ENCODE measurements at places on chromosomes 16 and 17.

DNA sequence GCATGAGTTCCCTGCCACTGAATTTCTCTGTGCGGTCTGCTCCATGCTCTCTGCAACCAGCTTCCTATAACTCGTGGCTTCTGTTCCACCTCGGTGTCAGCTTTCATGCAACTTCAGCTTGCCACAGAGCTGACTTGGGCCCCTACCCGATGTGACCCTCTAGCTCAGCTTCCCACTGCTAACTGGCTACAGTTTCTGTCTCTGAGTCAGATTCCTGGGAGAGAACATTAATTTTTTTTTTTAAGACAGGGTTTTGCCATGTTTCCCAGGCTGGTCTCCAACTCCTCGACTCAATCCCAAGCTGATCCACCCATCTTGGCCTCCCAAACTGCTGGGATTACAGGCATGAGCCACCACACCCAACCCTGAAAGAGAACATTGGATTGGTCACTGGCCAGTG, 35.5 kb upstream of the PSMD7 start:
- no peak for DNase-seq

- no peak for DNase-seq
Measured at GRCh38 chr16:12530302-12530701, 273.4 kb downstream of the CPPED1 start.

- peak; percentile 12 for DNase-seq
Measured at GRCh38 chr16:80113873-80114574, 426.8 kb upstream of the DYNLRB2 start.

DNA sequence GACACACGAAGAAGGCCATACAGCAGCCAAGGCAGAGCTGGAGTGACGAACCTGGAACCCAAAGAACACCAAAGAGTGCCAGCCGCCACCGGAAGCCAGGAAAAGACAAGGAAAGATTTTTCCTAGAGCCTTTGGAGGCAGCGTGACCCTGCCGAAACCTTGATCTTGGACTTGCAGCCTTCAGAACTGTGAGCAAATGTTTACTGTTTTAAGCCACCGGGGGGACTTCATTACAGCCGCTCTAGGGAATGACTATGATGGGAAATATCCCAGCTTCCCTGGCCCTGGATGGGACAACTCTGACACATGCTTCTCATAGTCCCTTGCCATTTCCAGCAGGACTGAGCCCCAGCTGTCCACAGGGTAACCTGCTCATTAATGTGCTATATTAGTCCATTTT, 270.6 kb downstream of the HAPSTR1 start:
- no peak for DNase-seq

DNA sequence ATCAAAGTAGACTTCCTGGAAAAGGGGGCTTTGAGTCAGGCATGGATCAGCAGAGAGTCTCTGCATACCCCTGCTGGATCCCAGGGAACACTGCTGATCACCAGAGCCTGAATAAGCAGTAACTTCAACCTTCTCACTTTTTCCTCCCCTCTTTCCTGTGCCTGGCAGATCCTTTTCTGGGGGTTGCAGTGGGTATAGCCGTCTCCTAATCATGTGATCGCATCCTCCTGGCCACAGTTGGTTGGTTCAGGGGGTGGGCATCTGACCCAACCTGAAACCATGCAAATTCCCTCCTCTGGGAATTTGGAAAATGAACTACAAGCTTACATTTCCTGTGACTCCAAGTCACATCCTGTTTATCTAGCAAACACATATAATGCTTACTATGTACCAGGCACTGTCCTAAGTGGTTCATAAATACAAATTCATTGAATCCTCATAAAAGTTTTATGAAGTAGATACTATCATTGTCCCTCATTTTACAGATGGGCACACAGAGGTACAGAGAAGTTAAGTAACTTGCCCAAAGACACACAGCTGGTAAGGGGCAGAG, 120.3 kb downstream of the AXIN2 start:
- DNase-seq: no peak

DNA sequence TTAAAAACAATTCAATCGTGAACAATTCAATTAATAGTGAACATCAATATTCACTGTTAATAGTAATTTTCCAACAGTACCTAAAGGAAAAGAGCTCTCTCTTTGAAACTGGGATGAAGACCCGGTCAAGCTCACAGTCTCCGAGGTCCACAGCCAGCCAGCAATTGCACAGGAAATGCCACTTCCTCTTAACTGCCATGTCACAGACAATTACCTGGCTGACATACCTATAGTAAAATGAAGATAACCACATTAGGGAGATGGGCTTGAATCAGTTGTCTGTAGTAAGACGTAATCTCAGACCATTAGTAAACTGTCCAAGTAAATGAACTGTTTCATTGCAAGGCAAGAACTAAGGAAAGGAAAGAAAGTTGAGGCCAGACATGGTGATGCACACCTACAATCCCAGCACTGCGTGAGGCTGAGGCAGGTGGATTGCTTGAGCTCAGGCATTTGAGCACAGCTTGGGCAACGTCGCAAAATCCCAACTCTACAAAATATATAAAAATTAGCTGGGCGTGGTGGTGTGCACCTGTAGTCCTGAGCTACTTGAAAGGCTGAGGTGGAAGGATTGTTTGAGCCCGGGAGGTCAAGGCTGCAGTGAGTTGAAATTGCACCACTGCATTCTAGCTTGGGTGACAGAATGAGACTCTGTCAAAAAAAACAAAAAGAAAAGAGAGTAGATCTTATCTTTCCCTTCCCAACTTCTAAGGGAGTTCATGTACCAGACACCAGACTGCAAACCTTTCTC, 36.9 kb downstream of the PKD1L3 start:
- DNase-seq: no peak

GRCh38 chr17:78568494-78569115, 8.6 kb downstream of the DNAH17 start:
- peak; percentile 39 for DNase-seq

DNA sequence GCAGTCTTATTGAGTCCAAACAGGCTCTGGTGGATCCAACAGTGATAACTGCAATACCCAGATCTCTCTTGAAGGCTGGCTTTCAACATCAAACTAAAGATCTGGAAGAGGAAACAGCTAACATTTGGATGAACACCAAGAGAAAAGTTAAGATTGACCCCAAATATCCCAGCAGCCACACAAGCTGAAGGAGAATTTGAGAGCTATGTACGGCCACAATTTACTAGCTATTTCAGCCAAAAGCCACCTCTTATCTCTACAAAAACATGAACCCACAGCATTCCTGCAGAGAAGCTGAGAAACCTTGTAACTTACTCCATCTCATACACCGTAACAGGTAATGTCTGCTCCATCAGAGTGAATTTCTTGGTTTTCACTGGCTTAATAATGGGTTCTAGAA, 14.3 kb downstream of the EFTUD2 start:
- DNase-seq: no peak

DNA sequence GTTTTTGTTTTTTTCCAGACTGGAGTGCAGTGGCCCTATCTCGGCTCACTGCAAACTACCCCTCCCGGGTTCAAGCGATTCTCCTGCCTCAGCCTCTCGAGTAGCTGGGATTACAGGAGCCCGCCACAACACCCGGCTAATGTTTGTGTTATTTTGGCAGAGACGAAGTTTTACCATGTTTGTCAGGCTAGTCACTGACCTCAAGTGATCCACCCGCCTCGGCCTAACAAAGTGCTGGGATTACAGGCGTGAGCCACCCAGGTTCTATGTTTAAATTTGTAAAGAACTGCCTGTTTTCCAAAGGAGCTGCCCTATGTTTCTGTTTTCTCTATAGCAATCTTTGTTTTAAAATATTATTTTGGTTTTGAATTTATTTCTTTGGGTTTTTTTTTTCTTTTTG, 13.8 kb upstream of the C16orf87 start:
- no peak for DNase-seq

GRCh38 chr16:20870122-20870820, 29.9 kb downstream of the DCUN1D3 start:
- no peak for DNase-seq

- DNase-seq: no peak
Measured at GRCh38 chr16:318628-319027, 33.9 kb downstream of the AXIN1 start.

GRCh38 chr16:79121906-79122305, 478.6 kb downstream of the MAF start:
- no peak for DNase-seq

DNA sequence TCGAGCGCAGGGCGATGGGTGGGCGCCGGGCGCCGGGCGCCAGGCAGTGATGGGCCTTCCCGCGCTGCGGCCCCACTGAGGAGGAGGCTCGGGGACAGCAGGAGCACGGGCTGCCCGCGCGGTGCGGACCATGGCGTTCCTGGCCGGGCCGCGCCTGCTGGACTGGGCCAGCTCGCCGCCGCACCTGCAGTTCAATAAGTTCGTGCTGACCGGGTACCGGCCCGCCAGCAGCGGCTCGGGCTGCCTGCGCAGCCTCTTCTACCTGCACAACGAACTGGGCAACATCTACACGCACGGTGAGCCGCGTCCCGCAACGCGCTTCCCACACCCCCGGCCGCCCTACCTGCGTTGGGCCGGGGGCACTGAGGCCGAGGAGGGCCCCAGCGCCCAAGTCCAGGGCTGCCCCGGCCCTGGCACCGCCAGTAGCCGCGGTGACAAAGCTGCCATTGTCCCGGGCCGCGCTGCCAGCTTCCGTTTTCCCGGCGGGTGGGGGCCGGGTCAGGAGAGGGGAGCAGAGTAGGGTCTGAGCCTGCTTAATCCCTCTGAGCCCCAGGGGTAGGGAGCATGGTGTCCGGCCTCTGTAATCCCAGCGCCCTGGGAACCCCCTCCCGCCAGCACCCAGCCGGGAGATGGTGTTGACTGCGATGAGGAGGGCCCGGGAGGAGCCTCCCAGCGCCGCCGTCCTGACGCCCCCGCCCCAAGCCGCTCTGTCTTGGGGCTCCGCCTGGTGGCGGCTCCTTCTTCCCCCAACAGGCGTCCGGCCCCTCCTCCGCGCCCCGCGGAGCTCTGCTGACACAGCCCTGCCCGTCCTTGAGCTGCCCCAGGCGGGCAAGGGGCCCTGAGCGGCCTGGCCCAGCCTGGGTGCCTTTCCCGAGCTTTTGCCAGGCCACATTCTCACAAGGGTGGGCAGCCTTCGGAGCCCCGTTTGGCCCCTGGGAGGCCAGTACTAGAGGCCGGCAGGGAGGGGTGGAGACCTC, 685 bp downstream of the PAQR4 start:
- peak; percentile 80 for DNase-seq

- DNase-seq: peak; percentile 49
Measured at GRCh38 chr17:81842725-81843504, 8.1 kb upstream of the PPP1R27 start.

DNA sequence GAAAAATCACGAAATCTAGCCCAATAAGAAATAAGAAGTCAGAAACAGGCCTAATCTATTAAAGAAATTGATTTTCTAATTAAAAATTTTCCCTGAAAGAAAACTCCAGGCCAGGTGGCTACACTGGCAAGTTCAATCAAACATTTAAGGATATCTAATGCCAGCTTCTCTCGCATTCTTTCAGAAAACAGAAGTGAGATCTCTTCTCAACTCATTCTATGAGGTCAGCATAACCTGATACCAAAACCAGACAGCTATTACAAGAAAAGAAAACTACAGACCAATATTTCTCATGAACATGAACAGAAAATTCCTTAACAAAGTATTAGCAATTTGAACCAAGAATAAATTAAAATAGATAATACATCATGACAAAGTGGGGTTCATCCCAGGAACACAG, 52.4 kb downstream of the AXIN2 start:
- no peak for DNase-seq

DNA sequence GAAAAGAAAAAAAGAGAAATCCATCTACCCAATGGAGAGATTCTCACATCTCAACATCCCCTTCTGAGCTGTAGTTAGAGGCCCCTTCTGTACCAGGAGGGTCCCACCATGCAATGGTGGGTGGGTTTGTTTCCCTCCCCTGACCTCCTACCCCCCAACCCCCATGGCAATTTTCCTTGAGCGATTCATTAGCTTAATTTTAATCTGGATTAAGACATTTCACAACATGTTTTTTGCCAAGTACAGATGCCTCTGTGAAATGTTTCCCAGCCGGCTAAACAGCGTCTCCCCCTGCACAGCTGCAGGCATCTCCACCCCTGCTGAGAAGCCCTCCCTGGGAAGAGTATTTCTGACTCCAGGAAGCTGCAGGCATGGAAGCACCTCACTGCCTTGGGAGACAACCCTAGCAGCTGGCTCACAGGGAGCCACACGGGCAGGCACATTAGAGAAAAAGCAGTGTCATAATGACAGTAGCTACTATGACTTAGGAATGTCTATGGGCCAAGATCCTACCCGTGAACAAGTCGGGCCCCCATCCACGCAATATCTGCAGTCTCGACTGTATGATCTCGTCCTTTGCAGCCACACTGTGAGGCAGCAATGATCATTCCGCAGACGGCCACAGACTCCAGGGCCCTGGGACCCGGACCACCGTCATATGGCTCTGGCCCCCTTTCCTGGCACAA, 117.3 kb downstream of the ADCY9 start:
- peak; percentile 86 for DNase-seq

DNA sequence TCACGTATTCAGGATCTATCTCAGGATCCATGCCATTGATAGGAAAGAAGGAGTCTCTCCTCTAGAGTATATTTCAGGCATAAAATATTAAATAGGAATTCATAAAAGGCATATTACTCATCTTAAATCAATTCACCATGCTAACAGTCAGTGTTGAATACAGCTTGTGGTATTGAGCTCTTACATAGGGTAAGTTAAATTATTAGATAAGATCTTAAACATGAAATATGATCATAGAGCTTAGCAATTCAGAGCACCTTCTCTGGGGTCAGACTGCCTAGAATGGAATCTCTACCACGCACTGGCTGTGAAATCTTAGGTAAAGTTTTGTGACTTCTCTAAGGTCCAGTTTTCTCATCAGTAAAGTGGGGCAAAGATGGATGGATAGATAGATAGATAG, 20.7 kb downstream of the MARCHF10 start:
- DNase-seq: no peak

GRCh38 chr16:64437706-64438324, 684.0 kb downstream of the CDH11 start:
- DNase-seq: no peak

GRCh38 chr17:66706851-66707450, 128.0 kb upstream of the CACNG5 start:
- DNase-seq: no peak

- no peak for DNase-seq
Measured at GRCh38 chr16:17213025-17213424, 257.7 kb downstream of the XYLT1 start.

- DNase-seq: peak; percentile 91
Measured at GRCh38 chr16:15976929-15977637, 27.7 kb downstream of the ABCC1 start.

- DNase-seq: peak; percentile 93
Measured at GRCh38 chr17:75632863-75633485, at the start of gene SMIM5. SMIM5 (plus strand) TSS chr17:75633434; CDS start chr17:75640202, 6,768 bp downstream.
